ENCODE measurements at places on chromosomes 4 and X.
A peak's percentile ranks its signal among the peaks of the same experiment; 100 is the strongest.

- no peak for DNase-seq
These were observed 163.1 kb upstream of the FAT1 start for GRCh38 chr4:186886759-186887158.

- DNase-seq = no peak
These were observed 986.3 kb upstream of the GRID2 start for GRCh38 chr4:91317434-91317833.

DNA sequence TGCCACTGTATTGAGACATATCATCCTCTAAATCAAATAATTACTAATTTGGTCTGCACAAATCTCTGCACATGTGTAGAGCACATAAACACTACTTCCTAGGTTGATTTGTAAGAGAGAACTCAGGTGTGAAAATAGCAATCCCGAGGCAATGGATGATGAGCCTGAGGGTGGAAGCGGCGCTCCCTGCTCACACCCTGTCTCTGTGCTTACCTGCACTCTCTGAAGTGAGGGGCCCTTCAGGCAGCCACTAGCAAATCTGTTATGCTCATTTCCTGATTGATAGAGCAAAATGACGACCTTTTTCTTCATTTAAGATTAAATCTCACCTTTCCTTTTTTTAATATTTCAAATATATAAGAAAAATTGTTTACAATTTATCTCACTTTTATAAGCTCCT lies 1995.7 kb upstream of the AGA start:
- no peak for DNase-seq

DNA sequence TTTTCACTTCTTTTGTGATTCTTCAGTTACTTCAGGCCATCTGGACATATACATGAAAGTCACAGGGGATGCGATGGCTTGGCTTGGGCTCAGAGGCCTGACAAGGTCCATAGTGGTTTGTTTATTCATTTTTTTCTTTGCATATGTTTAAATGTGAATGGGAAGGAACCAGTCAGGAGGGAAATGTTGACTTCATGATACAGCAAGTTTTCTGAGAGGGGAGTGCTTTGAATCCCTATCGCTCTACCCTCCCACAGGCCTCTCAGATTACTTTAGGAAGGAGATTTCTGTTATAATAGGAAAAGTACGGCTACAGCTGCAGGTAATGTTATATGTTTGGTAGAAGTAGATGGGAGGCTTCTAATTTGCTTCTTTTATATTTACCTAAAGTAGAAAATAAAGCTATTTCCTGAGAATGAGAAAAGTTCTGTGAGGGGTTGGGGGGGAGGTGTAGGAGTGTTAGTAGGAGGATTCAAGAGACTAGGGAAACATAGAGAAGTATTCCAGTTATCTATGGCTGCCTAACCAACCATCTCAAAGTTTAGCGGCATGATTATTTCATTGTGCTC lies 322.9 kb downstream of the RAPGEF2 start:
- DNase-seq = no peak

DNA sequence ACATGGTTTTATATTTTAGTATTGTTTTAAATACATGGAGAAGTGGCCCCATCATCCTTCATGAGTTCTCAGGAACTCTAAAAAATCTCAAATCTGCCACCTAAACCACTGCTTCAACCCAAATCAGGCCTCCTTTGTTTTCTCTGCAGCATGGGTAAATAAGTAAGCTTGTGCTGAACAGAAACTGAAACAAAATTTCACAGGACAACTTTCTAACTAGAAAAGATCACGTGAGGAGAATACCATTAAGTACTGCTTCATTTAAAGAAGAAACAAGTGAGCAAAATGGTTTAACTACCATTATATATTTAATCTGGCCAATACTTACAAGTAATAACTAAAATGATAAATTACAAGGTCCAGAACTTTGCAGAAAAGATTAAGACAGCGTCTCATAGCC lies 2.5 kb downstream of the ARAP2 start:
- peak; percentile 56 for DNase-seq

Measured in CD4-positive, alpha-beta T cell treated with Interleukin-6 at 100 ng/mL for 8 hours (primary cell).